Left colon (tissue), 2 donors: ENCODE measurements at places on chromosomes 2 and 18. TPM values are rescaled to one million over a fixed set of nuclear protein-coding genes. Genes with fewer than 3 reads are reported as not detected.

Gene SERPINB4
- not detected for total RNA-seq

Gene DPP10
- total RNA-seq = 11.2 TPM

GRCh38 chr2:68196120-68196716, 38.5 kb downstream of the PNO1 start:
- no peak for DNase-seq

- DNase-seq = no peak
Measured at GRCh38 chr2:24613154-24613814, 122.2 kb downstream of the NCOA1 start.

DNA sequence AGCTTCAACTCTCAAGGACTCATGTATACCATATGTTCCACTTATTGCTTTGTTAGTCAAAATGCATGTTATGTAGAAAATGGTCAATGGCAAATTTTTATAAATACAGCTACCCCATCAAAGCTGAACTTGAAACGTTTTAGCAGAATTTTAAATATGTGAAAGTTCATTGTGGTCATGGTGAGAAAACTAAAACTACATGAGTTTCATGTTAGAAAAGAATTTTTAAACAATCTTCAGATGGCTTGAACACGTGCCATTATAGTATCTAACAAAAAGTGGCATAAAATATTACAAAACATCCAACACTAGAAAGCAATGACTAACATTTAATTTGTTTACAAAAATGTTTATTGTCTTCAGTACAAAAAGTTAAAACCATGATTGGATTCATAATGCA, 246.0 kb upstream of the KCNJ3 start:
- no peak for DNase-seq

DNA sequence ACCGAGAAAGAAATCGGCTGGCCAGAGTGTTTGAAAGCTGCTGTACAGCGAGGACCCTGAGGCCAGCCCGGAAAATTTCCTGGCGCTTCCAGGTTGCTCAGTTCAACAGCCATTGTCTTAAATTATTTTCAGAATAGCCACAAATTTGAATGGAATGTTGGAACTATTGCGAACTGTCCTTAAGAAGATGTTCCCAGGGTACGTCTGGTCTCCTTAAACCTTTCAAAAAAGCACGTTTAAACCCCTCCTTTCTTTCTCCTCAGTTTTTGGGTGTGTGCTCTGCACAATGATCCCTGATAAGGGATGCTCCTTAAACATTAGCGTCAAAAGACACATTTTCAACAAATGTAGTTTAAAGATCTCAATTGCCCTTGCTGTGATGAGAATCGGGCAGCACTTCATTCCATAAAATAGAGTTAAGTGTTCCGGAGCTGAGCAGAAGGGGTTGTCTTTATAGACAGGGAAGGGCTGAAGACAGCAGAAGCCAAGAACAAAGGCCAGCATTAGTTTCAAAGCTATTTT, 14.5 kb upstream of the LPIN2 start:
- DNase-seq = no peak

GRCh38 chr2:96895746-96896651, 26.1 kb upstream of the SEMA4C start:
- no peak for DNase-seq

DNA sequence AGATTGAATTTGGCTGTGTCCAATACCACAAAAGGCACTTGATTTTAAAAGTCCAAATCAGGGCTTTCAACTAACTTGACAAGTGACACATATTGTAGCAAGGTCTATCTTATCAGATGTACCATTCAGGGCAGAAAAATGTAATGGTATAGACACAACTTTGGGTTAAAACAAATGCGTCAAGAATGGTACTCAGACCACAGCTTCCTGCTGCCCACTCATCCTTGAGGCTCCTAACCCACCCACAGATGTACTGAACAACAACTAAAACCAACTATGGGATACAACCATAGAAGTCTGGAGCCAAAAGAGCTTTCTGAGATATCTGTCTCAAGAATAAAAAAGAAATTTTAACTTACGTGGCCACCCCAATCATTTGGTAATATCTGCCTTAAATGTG, 105.2 kb downstream of the RBM43 start:
- no peak for DNase-seq
